ENCODE measurements at places on chromosomes 4 and X.

DNA sequence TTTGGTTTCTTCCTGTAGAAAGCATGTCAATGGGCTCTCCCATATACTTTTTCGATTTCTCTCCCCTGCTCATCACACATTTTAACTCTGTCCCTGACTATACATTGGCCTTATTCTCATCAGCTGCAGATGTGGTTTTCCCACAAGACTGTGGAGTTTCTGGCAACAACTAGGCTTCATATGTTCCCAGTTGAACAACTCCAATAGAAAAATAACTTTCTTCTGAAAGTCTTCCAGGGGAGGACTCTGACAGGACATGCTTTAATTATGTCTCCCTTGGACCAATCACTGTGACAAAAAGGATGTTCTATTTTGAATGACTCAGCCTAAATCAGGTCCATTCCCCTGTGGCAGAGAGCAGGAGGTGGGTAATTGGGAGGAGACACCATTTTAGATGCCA lies 28.1 kb downstream of the SPANXC start:
- no peak for DNase-seq

- no peak for DNase-seq
These were observed 107.7 kb downstream of the FAM53A start for GRCh38 chr4:1576304-1576960.

GRCh38 chr4:142318280-142318679 lies 527.8 kb downstream of the INPP4B start:
- DNase-seq, result no peak

DNA sequence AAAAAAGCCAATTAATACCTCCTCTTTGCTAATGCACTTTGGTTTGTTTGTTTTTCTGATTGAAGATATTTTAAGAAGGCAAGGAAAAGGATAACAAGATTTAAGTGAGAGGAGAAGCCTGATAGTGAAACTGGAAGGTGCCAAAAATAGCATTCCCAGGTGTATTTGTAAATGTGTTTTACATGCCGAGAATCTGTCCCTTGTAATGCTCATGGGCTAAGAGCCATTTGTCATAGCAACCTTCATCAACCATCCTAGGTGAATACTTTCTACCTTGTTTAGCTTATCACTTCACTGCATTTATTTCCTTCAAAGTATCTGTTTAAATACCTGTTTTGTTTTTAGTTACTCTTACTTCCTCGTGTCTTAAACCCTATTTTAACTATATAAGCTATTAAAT lies 127.8 kb downstream of the KCTD8 start:
- no peak for DNase-seq

DNA sequence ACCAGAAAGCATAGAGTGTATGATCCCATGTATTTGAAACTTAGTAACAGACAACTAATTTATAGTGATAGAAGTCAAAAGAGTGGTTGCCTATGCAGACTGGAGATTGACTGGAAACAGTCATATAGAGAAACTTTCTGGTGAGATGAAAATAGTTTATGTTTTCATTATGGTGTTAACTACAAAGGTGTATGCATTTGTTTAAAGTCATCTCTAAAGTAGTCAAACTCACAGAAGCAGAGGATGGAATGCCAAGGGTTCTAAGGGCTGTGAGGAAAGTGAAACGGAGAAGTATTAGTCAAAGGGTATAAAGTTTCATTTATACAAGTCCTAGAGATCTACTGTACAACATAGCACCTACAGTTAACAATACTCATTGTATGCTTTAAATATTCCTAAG lies 45.8 kb downstream of the ENOX2 start:
- no peak for DNase-seq

GRCh38 chr4:3340038-3340699 lies 47.3 kb downstream of the RGS12 start:
- no peak for DNase-seq

- peak; percentile 3 for DNase-seq
These were observed 29.2 kb downstream of the EFHC2 start for GRCh38 chrX:44314259-44314734.

DNA sequence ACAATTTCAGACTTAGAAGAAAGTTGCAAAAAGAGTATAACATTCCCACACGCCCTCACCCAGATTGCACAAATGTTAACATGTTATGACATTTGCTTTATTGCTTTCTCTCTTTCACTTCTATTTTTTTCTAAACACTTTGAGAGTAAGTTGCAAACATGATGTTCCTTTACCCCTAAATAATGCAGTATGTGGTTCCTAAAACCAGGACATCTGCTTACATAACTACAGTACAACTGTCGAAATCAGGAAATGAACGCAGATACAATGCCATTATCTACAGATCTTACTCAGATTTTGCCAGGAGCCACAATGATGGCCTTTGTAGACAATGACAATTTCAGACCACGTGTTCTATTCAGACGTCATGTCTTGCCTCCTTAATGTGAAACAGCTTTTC lies 22.4 kb downstream of the SH3TC1 start:
- DNase-seq, result no peak

GRCh38 chr4:42381666-42382065 lies 15.6 kb upstream of the SHISA3 start:
- no peak for DNase-seq

GRCh38 chrX:110310000-110310790 lies 7.7 kb downstream of the AMMECR1 start:
- no peak for DNase-seq

GRCh38 chr4:2172627-2173231 lies 69.2 kb downstream of the HAUS3 start:
- DNase-seq, result no peak

DNA sequence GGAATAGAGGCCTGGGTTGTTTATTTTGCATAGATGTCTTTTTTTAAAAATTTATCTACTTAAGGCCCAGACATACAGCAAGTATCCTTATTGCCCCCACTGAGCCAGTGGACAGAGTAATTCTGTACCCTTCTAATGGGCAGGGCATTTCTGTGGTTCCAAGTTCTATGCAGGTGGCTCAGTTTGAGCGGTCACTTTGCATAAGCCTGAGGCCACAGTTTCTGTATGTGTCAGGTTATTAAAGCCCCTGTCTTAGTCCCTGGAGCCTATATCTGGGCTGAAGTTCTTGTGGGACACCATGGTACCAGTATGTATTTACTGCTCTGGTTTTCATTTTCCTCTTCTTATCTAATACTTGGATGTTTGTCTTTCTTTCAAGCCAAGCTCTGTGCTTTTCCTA lies 168.8 kb downstream of the MID1IP1 start:
- no peak for DNase-seq

DNA sequence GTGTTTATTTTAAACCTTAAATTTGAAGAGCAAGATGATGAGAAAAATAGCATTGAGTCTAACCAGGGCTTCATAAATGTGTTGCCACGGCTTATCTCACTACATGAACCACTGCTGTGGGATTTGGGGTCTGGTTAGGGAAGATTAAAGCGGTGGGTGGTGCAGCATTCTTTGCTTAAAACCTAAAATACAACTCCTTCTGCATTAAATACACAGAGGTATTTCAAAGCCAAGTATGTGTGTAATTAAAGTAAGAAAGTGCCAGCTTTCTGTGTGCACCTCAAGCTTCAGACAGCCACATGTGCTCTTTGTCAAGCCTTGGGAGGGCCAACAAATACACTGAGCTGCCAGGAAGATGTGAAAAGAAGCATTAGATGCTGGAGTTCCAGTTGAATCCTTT lies 128.0 kb downstream of the CPE start:
- DNase-seq, result no peak

DNA sequence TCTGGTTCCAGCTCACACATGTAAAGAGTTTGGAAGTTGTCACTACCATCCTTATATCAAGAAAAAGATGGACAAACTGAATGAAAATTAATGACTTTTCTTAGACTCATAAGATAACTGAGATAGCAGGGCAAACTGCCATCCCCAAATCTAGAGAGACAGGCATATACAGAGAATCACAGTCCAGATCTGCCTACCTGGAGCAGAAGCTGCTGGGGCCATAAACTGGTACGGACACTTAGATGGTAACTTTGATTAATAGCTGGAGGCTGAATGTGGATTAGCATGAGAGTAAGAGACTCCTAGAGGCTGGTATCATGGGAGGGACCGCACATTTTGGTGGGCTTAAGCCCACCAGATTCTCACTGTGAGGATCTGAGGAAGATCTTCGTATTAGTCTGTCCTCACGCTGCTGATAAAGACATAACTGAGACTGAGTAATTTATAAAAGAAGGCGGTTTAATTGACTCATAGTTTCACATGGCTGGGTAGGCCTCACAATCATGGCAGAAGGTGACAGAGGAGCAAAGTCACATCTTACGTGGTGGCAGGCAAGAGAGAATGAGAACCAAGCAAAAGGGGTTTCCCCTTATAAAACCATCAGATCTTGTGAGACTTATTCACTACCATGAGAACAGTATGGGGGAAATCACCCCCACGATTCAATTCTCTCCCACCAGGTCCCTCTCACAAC lies 10.8 kb upstream of the POLA1 start:
- no peak for DNase-seq

All from urothelium cell line (cell line).